ENCODE measurements at places on chromosomes 16 and 17.

DNA sequence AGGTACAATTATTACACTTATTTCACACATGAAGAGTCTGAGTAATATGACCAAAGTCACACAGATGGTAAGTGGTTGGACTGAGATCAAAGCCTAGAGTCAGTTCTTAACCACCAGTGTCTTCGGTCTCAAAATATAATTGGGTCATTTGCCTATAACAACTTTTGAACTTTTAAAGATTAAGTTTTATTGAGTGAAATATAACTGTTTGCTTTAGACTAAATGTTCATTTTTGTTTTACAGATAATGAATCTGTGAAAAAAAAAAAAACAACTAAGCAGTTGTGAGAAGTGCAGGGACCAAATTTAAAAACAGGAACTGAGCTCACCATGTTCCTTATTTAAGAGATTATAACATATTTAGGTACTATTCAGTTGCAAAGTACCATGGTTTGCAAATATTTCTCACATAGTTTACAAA is 150.1 kb downstream of the ITFG1 start:
- no peak for DNase-seq

GRCh38 chr17:40402668-40403067 is 15.0 kb downstream of the TOP2A start:
- no peak for DNase-seq

DNA sequence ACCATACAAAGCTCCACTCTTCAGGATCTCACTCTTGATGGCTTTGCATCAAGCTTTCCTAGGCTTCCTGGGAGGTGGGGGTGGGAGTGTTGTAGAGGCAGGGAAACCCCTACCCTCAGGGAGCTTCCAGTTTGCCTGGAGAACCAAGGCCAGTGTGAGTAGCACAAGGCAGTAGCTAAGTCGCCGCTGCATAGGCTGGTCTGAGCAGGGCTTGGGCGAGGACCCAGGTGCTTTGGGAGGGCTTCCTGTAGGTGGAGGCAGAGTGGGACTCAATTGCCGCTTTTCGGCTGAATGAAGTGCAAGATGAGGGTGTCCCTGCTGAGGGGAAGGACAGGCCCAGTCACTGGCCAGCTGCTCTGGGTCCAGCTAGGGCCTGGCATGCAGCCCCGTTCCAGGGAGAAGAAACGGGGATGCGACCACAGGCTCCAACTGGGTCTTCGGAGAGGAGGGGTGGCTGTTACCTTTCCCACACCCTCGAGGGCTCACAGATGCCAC is 3.9 kb downstream of the CD79B start:
- DNase-seq: no peak

- no peak for DNase-seq
Measured at GRCh38 chr17:69363488-69364210, 36.7 kb upstream of the ABCA5 start.

- DNase-seq: no peak
Measured at GRCh38 chr17:45123076-45123770, 9.1 kb downstream of the PLCD3 start.

DNA sequence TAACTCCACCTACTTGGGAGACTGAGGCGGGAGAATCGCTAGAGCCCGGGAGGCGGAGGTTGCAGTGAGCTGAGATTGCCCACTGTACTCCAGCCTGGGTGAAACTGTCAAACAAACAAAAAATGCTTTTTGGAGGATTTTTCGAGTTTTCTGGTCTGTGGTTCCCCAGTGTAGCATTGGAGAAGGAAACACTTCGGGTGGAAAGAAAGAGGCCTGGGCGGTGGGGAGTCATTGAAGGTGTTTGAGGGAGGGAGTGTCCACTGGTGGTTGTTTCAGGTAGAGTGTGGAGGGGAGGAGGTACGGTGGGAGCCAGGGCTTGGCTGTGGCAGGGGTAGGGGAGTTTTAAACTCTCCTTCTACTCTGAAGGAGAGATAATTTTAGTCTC is 1.2 kb downstream of the RNF213 start:
- DNase-seq: no peak
